ENCODE measurements at places on chromosomes 1 and 21.

DNA sequence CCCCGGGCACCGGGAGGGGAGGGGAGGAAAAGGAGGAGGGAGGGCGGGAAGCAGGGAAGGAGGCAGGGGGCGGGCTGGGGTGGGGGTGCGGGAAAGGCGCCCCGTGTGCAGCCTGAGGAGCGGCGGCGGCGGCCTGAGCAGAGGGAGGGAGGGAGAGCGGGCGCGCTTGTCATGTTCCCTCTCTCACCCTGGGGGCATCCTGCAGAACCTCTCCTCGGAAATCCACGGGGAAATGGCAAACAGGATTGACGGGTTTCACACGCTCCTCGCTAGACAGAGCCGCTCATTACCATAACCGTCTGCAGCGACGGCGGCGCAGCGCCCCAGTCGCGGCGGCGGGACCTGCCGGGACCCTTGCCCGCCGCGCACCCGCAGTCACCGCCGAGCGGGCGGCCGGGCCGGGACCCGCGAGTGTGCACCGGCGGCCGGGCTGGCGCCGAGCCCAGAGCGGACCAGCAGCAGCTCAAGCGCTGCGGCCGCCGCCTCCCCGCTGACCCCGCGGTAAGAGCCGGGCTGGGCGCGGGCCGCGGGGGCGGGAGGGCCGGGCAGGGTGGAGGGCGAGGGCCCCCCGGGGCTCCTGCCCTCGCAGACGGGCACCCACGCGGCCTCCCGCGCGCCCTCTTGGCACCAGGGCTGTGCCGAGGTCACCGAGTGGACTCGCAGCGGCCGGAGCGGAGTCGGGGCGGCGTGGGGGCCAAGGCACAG is at the start of gene SERTAD4:
TSS of gene SERTAD4 (plus strand) at position 286 of the 705 bp plus-strand sequence. CDS start 5,165 bp downstream, outside the sequence.
- no peak for DNase-seq

GRCh38 chr1:184118046-184118445 is 66.5 kb downstream of the TSEN15 start:
- no peak for DNase-seq

DNA sequence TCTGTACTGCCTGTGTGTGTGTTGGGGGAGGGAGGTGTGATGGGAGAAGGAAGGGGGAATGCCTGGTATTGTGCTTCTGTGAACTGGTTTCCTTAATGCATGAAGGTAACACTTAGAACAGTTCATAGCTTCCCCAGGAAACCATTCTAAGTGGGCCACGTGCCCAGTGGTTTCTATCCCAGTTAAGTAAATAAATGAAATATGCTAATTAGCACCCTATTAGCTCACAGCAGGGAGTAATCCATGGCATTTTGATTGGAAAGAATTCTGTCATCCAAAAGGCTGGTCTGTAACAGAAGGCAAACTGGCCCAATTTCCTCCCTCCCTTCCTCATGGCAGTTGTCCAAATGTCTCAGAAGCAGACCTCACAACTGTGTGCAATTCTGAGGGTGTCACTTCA is 199.3 kb downstream of the TTLL7 start:
- no peak for DNase-seq

DNA sequence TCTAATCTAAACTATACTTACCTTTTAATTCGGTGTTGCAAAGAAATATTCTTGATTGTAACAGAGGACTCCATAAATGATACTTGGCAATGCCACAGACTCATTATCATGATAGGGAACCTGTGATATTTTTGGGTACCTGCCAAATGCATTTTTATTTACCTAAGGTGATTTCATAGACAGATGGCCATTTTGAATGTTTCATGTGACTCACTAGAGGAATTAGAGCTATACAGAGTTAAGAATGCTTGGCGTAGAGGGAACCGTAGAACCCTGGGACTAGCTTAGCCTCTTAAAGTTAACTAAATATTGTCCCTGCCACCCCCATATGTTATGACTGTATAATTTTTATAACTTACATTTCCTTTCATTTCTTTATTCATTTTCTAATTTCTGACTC is 136.1 kb downstream of the DISP1 start:
- no peak for DNase-seq

- peak; percentile 82 for DNase-seq
These were observed 5.0 kb downstream of the SRARP start for GRCh38 chr1:16009030-16009460.

DNA sequence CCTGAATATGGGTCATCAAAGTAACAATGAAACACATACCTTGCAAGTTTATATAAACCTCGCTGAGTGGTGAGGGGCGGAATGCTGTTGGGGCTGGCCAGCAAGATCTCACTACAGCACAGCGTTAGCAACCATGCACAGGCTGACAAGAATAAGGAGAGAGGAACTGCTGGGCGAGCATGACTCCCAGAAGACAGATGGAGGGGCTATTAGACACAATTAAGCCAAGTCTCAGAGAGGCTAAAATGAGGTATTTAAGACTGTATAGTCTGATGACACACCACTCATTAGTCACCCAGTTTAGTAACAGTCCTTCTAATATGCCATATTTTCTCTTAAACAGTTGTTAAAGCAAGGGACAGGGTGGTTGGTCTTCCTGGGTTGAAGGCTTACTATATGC is 340.2 kb upstream of the NR5A2 start:
- DNase-seq: no peak

GRCh38 chr1:160428655-160429054 is 28.3 kb downstream of the VANGL2 start:
- peak; percentile 60 for DNase-seq

DNA sequence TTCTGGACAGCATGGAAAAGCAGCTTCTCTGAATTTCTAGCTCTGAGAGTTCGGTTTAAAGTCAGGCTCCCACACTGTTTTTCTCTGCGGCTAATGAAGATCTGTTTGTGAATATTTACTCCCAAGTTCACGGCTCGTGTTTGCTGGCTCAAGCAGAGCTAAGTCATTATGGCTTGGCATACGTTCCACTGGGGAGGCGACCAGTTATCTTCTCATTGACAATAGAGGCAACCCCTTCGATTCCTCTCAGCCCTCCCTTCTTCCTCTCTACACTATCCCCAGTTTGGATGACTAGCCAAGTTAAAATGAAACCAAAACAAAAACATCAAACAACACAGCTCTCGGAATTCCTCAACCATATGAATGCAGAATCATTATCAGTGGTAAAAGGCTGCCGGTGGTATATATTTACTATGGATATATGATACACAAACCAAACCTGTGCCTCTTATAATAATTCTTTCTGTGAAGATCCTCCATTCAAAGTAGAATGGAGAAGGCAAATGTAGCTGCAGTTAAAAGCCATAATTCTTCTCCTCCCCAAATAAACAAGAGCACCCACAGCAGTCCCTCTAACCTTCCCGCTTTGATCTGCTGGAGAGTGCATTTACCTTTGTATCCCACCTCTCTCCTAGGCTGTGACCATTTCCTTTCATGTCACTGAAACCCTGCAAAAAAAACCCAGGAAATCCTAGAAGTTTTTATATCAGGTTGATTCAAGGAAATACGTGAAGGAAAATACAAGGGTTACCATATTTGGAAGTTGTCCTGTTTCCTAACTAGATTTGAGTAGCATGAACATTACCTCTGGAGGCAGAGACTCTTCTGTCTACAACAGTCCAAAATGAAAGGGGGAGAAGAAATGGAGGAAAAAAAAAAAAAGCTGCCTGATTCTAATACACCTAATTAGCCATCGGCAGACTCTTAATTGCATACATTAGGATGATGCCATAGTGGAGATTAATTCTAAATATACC is 108.3 kb upstream of the USH2A start:
- no peak for DNase-seq

DNA sequence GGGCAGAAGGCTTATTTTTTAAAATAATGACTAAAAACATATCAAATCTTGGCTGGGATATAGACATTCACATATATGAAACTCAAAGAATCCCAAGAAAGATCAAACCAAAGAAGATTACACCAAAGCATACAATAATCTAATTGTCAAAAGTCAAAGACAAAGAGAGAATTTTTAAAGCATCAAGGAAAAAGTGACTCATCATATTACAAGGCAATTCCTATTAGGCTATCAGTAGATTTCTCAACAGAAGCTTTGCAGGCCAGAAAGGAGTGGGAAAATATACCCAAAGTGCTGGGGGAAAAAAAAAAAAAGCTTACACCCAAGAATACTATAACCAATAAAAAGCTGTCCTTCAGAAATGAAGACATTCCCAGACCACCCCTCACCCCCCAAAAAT is 375.6 kb downstream of the BRINP2 start:
- no peak for DNase-seq

- no peak for DNase-seq
These were observed 54.3 kb downstream of the MAP3K21 start for GRCh38 chr1:233381806-233382205.

DNA sequence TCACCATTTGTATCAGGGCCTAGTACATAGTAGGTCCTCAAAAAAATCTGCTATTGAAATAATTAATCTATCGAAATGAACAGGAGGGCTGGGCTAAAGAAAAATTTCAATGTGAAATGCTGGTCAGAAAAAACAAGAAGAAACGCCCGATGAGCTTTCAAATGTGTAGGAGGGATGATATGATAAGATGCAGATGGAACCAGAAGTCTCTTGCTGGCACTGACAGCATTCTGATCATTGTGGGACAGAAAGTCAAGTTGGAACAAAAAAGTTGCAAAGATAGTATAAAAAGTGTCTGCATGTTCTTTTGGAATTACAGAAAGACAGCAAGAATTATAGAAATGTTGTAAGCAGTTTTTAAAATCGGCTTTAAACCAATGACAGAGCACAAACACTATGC is 11.1 kb downstream of the G0S2 start:
- DNase-seq: no peak

GRCh38 chr1:187491082-187491720 is 662.5 kb downstream of the PLA2G4A start:
- DNase-seq: no peak

DNA sequence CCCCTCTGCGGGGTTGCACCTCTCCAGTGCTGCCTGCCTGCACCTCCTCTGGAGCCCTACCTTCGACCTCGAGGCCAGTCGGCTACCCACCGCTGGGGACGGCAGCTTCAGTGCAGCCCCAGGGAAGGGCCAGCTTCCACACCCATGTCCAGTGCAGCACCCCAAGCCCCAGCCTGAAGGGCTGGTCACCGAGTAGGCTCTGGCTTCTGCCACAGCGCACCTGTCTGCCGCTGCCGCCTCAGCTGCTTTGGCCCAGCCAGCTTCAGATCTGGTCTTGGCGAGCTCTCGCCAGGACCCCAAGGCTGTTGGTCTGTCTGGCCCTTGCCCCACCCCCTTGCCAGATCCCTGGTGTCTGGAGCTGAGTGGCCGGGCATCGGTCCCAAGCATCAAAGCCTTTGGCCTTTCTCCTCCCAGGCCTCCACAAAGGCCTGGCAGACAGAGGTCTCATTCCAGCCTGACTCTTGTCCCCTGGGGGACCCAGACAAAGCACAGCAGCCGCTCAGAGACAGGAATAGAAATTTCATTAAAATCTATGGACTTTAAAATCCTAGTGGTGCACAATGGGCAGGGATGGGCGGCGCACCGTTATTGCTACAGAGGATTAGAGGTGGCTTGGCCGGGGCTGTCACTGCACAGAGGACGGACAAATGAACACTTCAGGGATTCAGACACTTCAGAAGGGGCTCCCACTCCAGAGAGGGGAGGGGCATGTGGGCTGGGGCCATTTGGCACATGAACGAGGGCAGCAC is 4.8 kb downstream of the CCDC24 start:
- no peak for DNase-seq

- no peak for DNase-seq
These were observed 15.2 kb upstream of the VTCN1 start for GRCh38 chr1:117225931-117226330.

- DNase-seq: no peak
These were observed 11.4 kb downstream of the CLCA2 start for GRCh38 chr1:86435327-86435726.

DNA sequence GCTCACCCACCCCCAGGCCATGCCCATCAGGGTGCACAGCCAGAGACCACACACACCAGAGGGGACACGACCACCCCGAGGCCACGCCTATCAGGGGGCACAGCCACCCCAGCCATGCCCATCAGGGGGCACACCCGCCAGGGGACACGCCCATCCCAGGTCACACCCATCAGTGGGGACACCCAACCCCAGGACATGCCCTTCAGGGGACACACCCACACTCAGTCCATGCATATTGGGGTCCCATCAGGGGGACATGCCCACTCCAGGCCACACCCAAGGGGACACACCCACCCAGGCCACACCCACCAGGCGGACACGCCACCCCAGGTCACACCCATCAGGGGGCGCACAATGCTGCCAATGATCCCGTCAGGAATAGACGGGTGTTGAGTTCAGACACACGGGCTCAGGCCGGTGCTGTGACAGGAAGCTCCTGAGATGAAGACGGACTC is 20.7 kb downstream of the MCM3AP start:
- no peak for DNase-seq

GRCh38 chr1:180643693-180644092 is 11.9 kb downstream of the XPR1 start:
- no peak for DNase-seq

DNA sequence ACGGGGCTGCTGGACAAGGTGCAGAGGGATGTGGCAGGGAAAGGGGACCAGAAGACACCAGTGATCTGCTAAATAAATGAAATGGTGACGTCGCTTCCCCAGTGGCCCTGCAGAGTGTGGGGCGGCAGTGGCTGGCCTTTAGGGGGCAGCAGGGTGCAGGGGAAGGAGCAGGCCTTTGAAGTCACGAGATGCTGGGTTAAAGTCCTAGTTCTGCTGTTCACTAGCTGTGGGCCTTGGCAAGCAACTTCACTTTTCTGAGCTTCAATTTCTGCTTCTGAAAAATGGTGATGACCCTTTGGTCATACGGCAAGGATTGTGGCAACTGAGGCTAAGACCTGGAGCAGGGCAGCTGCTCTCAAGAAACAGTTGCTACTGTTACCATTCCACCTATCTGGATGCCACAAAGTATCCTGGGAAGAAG is 9.2 kb upstream of the GALE start:
- DNase-seq: peak; percentile 84

DNA sequence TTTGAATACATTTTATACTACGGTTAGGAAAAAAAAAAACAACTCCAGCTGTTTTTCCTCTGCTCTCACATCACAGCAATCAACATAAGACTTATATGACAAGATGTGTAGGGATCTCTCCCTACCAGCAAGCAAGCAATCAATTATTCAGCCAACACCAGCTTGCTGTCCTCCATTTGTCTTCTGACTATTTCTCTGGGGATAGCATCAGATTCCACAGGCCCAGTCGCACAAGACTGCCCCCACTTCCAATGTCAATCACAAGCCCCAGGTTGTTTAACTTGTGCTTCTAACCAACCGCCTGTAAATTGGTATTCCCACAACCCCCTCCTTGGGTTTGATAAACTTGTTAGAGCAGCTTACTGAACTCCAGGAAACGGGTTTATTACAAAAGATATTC is 873.1 kb upstream of the TMPRSS15 start:
- DNase-seq: no peak

DNA sequence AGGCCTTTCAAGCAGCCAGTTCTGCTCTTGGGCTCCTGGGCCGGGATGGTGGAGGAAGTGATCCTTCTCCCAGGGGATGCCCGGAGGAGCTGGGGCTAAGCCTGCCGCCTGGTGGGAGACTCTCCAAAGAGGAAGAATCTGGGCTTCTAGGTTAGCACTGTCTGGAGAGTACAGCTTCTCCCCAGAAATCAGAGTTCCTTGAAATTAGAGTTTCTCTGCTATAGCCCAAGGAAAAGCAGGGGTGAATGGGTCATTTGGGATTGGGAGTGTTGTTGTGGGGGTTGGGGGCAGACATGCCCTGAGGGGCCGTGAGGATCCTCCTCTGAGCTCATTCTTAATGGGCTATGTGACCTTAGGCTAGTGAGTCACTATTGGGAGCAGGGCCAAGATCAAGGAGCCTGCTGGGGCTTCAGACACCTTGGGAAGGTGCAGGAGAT is 6.5 kb downstream of the LGR6 start:
- no peak for DNase-seq

- no peak for DNase-seq
These were observed 39.9 kb upstream of the TADA1 start for GRCh38 chr1:166915941-166916340.

GRCh38 chr1:167821969-167822685 is 91.8 kb downstream of the ADCY10 start:
- no peak for DNase-seq
